ENCODE measurements at places on chromosomes 7 and 10.

DNA sequence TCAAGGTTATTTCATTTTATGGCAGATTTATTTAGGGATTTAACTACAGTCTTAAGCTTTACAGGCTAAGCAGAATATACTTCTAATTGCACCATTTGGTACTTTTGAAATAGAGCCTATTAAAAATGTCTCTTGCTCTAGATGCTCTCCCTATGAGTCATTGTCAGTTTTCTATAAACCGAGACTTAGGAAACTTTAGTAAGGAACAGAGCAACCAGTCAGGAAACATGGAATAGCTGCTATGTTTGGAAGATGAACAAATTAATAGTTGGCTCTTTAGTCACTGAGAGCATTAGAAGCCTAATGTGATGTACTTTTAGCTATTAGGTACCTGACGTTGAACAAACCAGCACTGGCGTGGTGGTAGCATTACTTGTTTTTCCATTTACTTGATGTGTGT, 35.3 kb downstream of the INPP5F start:
- no peak for DNase-seq

GRCh38 chr10:60901561-60902235, 42.3 kb downstream of the RHOBTB1 start:
- DNase-seq, result no peak

- DNase-seq, result no peak
These were observed 252.7 kb downstream of the PRPF18 start for GRCh38 chr10:13839430-13839990.

DNA sequence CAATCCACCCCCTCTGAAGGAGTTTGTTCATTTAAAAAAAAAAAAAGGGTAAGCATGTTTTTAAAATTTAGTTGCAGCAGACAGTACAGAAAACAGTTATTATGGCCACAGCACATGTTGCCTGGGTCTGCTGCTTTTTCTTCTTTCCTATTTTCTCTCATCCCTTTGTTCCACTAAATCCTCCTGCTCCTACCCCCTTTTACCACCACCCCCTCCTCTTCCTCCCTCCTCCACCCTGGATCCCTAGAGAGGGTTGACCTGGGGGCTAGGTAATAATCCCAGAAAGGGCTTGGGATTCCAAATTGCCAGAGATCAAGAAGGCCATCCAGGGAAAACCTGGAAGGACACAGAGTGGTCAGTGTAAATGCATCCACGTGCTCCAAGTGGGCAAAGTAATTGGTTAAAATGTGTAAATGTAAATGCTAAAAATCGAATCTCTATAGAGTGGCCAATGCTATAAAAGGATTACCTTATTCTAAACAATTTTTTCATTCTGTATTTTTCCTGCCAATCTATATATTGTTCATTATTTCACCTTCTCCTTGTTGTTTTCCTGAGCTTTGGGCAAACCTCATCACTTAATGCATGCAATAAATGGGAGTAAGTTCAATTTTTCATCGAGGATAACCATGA, 89.0 kb upstream of the PIK3CG start:
- DNase-seq, result no peak

DNA sequence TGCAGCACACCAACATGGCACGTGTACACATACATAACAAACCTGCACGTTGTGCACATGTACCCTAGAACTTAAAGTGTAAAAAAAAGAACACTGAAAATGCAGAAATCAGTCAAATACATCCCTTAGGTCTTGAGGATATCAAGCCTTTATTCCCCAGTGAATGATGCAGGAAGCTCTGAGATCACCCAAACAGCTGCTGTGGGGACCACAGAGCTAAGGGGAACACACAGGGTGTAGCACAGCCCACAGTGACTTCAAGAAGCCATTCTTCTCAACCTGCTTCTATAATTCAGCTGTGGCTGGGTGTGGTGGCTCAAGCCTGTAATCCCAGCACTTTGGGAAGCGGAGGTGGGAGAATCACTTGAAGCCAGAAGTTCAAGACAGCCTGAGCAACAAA, 314.9 kb downstream of the CALN1 start:
- no peak for DNase-seq

DNA sequence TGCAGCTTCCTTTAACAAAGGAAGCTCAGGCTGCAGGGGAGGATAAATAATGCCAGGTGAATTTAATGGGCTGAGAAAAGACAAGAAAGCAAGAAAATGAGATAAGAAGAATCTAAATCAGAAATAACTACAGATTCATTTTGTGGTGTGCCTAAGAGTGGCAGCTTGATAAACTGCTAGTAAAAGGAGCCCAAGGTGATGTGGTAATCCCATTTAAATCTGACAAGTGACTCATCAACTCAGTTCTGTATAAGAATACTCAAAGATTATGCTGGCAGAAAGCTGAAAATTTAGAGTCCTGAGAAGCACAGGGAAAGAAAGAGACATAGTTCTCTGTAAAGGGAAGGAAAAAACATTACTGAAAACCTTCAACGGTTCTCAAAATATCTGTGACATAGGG, 109.4 kb upstream of the PDE1C start:
- no peak for DNase-seq

DNA sequence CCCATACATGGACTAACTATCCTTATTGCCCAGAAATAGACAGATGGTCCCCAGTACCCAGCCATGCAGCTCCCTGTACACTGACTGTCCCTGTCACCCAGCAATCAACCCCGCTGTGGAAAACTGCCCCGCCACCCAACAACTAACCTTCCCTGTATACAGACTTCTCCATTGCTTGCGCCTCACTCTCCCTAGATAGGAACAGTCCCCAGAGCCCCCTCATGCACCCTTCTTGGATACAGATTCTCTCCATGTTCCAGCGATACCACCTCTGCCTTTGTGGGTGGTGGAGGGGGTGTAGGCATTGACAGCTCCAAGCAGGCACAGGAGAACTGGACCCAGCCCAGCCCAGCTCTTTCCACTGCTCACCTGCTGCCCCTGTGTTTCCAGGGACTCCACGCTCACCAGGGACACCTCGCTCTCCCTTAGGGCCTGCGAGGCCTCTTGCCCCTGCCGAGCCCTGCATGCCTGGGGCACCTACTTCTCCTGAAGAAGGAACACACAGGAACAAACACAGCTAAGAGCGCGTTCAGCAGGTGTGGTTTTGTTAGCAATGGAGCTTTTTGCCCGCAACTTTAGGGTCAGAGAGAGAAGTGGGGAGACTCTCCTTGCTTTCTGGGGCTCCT, 7.2 kb downstream of the SFTPD start:
- DNase-seq, result no peak

DNA sequence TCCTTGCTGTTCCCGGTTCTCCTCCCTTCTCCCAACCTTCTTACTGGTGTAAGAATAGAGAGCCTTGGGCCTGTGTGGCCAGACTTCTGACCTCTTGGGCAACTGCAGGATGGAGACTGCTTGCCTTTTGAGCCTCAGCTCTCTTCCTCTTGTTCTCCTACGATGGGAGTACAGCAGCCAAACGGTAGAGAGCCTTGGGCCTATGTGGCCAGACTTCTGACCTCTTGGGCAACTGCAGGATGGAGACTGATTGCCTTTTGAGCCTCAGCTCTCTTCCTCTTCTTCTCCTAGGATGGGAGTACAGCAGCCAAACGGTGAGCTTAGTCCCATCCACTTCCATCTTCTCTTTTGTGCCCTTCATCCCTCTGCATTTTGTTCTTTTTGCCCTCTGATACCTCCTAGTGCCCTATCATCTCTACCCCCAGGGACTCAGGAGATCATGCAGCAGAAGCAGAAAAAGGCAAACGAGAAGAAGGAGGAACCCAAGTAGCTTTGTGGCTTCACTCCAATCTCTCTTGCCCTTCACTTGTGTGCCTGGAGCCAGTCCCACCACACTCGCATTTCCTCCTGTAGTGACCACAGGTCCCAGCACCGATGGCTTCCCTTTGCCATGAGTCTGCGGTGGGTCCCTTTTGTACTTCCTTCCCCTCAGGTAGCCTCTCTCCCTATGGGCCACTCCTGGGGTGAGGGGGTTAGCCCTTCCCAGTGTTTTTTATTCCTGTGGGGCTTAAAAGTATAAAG, 15.3 kb downstream of the SLC25A13 start:
- DNase-seq, result no peak

- DNase-seq, result no peak
These were observed 197.6 kb upstream of the ZNF32 start for GRCh38 chr10:43846187-43846680.

DNA sequence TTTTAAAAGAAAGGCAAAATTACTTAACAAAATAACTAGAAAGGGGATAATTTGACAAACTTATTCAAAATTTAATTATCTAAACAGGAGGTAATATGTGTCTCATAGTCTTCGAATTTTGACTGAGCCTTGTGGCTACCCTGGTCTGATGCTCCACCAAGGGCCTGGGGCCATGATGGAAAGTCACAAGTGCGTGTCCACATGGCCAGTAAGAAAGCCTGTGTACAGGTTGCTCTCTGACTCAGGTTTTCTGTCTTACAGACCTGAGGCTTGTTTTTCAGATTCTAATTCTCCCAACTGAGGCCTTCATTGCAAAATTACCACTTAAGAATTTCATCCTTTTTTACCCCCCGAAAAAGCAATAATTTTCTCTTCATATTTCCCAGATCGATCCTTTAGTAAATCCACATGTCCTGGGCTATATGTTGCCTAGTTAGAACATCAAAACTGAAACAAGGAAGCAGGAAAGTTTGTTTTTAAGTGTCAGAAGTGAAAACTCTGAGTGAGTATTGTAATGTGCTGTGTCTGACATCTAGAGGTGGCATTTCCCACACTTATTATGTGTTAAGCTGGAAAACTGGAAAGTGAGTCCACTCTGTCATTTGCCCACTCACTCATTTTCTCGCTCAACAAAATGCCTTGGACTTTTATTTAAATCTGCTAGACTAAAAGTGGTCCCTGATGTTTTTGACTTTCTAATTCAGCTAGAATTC, 10.0 kb downstream of the CYP3A43 start:
- no peak for DNase-seq

- DNase-seq, result no peak
These were observed 31.8 kb upstream of the IL15RA start for GRCh38 chr10:6009150-6009549.

- no peak for DNase-seq
These were observed 43.0 kb downstream of the GNA12 start for GRCh38 chr7:2800931-2801688.

DNA sequence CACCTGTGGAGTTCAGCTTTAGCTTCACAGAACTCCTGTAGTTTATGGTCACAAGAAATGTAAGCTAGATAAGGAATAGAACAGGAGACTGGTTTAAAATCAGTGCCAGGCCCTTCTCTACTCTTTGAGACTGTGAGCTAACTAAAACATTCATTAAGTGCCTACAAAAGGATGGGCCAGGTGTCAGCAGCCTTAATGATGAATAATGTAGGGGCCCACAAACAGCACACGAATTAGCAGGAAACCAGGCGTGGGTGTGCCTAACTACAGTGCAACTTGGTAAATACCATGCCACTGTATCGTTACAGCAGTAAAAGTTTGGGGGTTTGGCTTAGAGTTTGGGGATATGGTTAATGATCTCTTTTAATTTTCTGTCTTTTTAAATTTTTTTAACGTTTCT, 6.1 kb upstream of the ABLIM1 start:
- no peak for DNase-seq

DNA sequence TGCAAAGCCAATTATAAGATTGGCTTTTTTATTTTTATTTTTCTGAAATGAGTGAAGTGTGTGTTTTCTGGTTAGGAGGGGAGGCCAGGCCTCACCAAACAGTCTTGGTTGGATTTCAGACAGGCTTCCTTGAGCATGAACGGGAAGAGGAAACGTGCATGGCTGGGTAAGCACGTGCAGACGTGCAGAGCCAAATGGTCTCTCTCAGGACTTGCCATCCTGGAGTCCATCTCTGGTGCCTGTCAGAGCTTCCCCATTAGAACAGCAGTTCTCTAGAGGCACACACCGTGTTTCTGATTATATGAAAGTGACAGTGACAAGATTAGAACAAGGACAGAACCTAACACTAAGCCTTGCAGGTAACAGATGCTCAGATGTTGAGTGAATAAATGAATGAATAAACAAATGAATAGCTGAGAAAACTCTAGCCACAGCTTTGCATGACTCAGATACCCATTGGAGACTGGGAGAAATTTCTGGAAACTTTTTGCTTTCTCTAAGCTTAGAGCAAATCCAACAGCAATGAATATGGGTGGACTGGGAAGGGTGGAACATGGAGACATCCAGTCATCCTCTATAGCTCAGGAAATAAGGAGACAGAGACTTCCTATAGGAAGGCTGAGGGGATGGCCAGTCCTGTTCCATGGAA, 11.8 kb upstream of the CALD1 start:
- DNase-seq, result no peak

GRCh38 chr10:17831341-17831740, 22.2 kb downstream of the MRC1 start:
- no peak for DNase-seq

DNA sequence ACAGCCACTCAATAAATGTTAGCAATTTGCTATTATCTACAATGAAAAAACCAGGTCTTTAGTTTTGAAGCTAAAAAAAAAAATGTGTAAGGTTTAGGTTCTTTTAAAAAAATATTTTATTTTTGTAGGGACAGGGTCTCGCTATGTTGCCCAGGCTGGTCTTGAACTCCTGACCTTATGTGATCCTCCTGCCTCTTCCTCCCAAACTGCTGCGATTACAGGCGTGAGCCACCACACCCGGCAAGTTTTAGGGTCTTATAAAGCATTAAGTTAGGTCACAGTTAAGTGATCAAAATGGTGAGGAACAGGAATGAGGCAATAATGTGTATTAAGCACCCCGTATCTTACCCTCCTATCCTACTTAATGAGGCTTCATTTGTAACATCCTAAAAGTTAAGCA, 774 bp downstream of the SEM1 start:
- no peak for DNase-seq
